WERI-Rb-1 (cell line): ENCODE measurements at places on chromosomes 6 and 20.

- no peak for DNase-seq
Measured at GRCh38 chr6:166443166-166443565, 60.4 kb upstream of the MPC1 start.

- no peak for DNase-seq
Measured at GRCh38 chr6:122730775-122731386, 48.6 kb upstream of the FABP7 start.

DNA sequence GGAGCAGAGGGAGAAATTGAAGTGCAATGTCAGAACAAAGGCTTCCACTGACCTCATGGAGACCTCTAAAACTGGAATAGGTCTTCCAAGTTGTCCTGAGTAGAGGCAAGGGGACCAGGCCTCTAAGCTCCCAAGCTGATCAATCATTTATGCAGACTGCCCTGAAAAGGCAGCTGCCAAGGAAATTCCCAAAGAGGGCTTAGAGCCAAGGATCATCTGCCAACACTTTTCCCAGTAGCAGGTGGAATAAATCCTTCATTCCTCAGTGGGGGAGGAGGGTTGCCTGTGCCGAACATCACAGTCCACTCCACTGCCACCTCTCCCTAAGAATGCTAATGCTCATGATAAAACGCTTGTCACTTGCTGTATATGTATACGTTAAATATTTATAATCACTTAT is 29.3 kb upstream of the RALY start:
- peak; percentile 61 for DNase-seq

- no peak for DNase-seq
Measured at GRCh38 chr6:46921059-46921458, 679 bp downstream of the ADGRF5 start.

GRCh38 chr20:9909167-9909566 is 70.3 kb upstream of the PAK5 start:
- no peak for DNase-seq

GRCh38 chr6:148999929-149000468 is 253.2 kb downstream of the UST start:
- no peak for DNase-seq

DNA sequence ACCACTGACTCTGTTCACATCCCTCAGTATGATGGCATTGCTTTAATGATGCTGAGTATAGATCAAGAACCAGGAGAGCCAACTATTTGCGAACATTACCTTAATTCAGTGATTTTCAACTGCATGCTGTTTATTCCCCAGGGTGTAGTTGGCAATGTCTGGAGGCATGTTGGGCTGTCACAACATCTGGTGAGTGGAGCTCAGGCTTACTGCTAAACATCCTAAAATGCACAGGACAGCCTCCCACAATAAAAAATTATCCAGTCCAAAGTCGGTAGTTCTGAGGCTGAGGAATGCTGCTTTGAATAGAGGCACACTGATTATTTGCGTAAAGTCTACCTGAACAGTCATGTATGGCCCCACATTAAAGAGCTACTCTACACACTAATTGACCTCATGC is 94.8 kb upstream of the OPRM1 start:
- DNase-seq = no peak

GRCh38 chr20:8874437-8874836 is 194.4 kb upstream of the PLCB4 start:
- DNase-seq = no peak

DNA sequence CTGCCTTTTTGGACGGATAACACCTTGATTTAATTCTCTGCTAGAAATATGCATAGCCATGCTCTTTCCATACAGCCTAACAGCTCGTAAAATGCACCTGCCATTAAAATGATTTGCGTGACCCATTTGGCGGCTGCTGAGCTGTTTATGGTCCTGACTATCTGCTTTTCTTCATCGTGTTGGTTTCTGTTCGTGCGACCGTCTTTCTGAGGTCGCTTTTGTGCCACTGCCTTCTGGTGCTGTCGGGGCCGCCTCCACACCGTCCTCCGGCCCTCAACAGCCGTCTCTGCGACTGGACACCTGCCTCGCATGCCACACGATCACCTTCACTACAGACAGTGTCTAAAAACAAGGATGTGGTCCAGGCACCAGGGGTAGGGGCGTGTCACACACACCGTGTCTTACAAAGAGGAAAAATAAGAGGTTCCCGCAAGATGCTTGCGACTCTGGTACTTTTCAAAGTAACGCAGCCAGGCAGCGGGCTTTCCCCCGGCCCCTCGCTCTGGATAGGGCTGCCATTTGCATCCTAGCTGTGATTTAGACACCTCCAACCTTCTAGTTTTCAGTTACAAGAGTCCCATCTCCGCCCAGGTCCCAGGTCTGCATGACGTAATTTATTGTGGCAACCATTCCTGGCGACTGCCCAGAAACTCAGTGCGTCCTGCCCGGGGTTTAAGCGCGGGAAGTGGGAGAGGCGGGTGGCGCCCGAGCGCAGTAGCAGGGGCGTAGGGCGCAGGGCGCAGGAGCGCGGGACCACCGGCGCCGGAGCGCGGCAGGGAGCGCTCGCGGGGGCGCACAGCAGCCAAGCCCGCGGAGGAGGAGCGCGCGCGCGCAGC is at the start of gene STMND1:
STMND1 (plus strand) TSS at position 629 of the 836 bp plus-strand sequence. CDS start 208 bp downstream, outside the sequence.
- DNase-seq = peak; percentile 34

DNA sequence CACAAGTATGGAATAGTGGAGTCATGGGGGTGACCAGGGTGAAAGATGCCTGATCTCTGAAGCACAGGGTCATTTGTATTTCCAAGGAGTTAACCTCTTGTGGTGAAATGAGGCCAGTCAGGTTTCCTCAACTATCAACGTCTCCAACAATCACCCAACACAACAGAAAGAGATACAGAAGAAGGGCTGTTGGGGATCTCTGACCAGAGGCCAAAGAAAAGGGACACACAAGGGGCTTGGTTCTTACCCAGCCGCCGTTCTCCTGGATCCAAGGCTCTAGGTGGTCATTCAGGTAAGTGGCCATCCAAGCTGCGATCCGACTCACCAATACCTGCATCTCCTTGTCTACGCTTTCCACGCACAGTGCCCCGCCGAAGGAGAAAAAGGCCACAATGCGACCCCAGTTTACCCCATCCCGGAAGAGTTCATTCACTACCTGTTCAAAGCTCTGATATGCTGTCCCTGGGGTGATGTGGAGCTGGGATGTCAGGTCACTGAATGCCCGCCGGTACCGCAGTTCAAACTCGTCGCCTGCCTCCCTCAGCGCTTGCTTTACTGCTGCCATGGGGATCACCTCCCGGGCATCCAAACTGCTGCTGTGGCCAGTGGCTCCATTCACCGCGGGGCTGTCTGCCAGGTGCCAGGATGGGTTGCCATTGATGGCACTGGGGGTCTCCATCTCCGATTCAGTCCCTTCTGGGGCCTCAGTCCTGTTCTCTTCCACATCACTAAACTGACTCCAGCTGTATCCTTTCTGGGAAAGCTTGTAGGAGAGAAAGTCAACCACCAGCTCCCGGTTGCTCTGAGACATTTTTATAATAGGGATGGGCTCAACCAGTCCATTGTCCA is 1.0 kb downstream of the BCL2L1 start:
- DNase-seq = no peak

- DNase-seq = peak; percentile 68
Measured at GRCh38 chr6:1062786-1063545, 248.9 kb upstream of the FOXQ1 start.

- no peak for DNase-seq
Measured at GRCh38 chr20:33675136-33675959, 1.1 kb upstream of the NECAB3 start.

DNA sequence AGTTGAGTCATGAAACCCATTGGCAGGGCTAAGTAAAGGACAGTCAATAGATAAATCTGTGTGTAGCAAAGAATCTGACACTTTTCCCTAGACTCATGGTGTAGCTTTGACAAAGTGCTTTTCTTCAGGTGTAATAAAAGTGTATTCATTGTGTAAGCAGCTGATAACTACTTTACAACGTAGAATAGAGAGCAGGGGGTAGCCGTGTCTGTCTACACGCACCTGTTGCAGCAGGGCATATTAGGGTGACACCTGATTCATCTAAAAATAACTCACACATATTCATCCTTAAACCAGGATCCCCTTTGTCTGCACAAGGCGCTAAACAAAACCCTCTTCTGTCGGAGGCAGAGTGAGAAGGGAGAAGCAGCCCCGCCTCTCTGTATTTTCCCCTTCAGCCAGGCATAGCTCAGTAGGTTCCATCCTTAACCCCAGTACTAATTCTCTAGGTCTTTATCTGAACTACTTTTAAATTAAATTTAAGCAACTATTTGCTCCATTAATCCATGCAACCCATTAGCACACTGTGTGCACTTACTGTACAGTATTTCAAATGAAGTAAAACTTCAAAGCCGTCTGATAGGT is 306.7 kb upstream of the SASH1 start:
- DNase-seq = no peak

DNA sequence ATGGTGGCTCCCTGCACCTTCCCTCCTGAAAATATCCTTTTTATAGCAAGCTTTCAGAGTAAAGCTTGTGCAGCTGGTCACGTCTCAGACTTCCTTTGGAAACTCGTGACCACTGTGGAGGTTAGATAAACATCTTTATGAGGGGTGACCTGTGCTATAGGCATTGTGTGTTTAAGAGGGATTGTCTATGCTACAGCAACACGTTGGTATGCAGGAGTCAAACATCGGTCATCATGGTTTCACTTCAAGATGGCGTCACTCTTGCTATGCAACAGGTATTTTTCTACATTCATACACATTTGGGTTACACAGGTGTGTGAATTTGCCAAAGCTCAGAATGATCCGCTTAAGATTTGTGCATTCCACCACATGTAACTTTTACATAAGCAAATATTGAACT is 14.6 kb upstream of the BLCAP start:
- DNase-seq = no peak

DNA sequence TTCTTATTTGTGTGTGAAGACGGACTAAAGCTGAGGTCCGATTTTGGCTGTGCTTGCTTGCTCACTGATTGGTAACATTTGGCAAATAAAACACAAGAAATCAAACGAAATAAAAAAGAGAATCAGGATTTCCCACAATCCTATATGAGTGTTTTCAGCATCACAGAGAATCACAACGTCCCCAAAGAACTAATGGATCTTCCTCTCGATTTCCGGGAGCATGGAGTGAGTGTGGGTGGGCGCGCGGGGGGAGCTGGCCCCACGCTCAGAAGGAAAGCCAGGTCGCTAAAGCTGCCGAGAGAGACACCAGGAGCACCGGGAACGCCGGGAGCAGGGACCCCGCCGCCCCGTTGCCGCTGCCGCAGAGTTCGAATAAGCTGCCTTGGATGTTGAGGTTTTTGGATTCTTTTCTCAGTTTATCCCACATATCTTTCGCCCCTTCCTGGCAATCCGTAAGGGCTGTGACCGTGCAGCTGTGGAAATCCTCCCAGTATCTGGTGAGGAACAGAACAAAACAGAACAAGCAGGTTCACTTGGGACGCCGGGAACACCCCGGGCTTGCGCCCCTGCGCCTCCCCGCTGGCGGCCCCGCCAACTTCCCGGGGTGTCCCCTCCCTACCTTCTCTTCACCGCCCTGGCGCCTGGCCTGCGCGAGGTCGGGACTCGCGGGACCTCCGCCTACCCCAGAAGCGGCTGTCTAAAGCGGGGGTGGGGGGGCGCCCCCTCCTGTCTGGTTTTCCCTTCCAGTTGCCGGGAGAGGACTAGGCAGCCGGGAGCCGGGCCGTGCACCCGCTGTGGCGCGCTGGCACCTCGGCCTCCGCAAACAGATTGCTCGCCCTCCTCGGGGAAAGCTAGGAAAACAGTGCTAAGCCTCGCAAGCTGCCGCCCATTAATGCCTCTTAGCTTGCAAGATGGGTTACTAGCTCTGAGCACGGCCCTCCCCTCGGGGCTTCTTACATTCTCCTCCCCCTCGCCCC is 7.7 kb downstream of the NRN1 start:
- DNase-seq = peak; percentile 96
